Activated CD4-positive, alpha-beta T cell treated with anti-CD3 and anti-CD28 coated beads for 24 hours (primary cell): ENCODE measurements at places on chromosomes 16 and 17.
A peak's percentile ranks its signal among the peaks of the same experiment; 100 is the strongest.

DNA sequence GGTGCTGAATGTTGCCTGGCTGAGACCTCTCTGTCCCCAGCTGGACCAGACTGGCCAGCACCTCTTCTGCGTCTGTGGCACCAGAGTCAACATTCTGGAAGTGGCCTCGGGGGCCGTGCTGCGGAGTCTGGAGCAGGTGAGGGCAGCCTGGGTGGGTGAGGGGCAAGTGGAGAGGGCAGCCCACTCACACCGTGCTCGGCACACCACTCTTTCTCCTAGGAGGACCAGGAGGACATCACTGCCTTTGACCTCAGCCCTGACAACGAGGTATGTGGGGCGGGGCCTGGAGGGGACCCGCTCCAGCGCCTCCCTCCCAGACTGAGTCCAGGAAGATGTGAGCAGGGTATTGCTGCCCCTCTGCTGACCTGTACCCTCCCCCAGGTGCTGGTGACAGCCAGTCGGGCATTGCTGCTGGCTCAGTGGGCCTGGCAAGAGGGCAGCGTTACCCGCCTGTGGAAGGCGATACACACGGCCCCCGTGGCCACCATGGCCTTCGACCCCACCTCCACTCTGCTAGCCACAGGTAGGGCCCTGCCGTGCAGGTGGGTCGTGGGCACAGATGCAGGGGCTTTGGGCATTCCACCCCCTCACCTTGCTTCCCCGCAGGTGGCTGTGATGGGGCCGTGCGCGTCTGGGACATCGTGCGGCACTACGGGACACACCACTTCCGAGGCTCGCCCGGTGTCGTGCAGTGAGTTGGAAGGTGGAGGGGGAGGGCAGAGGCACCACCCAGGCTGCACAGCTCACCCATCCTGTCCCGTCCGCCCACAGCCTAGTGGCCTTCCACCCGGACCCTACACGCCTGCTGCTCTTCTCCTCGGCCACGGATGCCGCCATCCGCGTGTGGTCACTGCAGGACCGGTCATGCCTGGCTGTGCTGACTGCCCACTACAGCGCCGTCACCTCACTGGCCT is 2.6 kb downstream of the TBL3 start:
- no peak for DNase-seq

GRCh38 chr17:22266231-22266630 is 573.9 kb downstream of the KCNJ18 start:
- DNase-seq: no peak

DNA sequence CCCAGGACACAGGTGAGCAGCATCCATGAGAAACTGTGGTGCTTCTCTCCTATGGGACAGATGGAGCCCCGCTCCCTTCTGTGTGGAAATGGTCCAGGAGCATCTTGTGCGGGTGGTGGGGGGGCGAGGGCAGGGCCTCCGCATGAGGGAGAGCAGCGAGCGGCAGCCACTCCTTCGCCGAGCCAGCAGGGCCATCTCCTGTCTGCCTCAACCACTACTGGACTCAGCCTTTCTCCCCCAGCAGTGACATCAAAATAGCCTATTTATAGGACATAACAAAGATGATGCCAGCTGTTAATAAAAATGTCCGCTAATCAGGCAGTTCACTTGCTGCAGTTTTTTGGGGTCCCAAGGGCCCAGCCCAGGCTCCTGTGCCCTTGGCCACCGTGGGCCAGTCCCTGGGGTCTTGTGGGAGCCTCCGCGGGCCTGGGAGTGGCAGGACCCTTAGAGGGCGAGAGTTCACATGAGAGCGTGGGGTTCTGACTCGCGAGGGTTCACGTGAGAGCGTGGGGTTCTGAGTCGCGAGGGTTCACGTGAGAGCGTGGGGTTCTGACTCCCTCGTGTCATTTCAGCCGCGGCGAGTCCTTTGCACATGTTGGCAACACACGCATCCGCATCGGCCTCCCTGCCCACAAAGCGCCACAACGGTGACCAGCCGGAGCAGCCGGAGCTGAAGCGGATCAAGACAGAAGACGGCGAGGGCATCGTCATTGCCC is 47.4 kb downstream of the WDR45B start:
- no peak for DNase-seq

- DNase-seq: no peak
These were observed 53.3 kb downstream of the HIC1 start for GRCh38 chr17:2108170-2108569.

- no peak for DNase-seq
These were observed 502 bp downstream of the SMPD3 start for GRCh38 chr16:68447653-68448359.

DNA sequence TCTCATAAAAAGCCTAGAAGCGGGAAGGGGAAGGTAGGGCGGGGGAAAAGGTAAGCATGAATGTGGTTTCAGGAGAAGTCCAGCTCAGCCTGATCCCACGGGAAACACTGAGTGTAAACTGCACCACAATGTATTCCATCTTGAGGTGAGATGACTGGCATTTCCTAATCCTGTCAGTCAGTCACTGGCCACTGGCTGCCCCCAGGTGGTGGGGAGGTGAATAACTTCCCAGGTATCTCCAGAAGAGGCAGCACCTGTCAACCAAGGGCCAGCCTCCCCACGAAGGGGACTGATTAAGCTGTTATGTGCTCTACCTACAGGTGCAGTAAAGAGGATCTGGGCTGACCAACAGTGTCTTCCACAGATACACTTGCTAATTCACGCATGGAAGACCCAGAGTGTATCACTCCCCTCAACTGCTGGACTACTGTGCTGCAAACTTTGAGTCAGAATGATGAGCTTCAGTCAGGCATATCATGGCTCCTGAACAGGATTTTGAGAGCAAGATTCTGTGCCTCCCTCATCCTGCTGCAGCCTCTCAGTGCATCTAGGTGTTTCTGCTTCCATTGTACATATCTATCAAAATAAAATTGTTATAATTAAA is 108.5 kb upstream of the CCL2 start:
- peak; percentile 50 for DNase-seq

GRCh38 chr17:19301274-19301951 is 61.1 kb downstream of the B9D1 start:
- DNase-seq: no peak

DNA sequence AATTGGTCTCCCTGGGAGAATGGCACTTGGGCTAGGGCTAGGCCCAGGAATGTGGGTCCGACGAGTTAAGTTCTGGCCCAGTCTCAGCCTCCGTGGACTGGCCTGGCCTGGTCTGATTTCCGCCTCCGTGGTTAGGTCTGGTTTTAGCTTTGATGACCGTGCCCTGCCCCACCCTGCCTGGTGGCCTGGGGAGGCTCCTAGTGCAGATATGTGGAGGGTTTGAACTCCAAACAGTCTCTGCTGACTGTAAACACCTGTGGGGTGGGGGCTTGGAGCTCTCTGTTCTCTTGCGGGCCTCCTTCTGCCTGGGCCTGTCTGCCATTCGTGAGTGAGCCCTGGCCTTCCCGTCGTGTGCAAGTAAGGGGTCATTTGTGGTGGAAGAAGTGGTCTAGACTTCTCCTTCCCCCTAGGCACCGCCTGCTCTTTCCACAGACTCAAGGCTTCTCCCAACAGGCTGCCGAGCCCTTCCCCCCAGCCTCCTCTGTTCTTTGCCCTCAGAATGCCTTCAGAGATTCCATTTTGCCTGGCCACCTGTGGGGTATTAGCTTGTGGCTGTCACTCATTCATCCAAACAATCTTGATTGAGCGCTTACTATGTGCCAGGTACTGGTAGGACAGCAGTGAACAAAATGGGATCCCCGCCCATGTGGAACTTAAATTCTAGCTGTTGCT is 1.6 kb downstream of the ATP6V0C start:
- no peak for DNase-seq

- DNase-seq: no peak
These were observed 281.7 kb downstream of the GRIN2A start for GRCh38 chr16:9900576-9900975.

- DNase-seq: no peak
These were observed 29.2 kb upstream of the WFIKKN2 start for GRCh38 chr17:50806141-50806643.

DNA sequence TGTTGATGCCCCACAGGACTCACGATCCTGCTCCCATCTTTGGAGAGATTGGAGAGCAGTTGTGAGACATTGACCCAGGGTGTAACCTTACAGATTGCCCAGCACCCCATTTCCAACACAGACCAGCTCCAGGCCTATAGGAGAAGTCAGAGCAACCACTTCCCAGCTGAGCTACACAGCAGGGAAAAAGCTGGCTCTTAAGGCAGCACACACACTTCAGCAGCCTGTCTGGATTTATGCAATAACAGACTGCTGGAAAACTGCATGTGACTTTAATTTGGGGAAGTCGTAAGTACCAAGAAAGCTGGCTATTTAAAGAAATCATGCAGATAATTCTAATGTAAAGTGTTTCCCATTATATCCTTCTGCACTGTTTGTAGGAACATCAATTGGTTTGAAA is 30.8 kb downstream of the NOG start:
- DNase-seq: no peak

GRCh38 chr17:7213895-7214299 is 5.7 kb downstream of the DLG4 start:
- DNase-seq: no peak

DNA sequence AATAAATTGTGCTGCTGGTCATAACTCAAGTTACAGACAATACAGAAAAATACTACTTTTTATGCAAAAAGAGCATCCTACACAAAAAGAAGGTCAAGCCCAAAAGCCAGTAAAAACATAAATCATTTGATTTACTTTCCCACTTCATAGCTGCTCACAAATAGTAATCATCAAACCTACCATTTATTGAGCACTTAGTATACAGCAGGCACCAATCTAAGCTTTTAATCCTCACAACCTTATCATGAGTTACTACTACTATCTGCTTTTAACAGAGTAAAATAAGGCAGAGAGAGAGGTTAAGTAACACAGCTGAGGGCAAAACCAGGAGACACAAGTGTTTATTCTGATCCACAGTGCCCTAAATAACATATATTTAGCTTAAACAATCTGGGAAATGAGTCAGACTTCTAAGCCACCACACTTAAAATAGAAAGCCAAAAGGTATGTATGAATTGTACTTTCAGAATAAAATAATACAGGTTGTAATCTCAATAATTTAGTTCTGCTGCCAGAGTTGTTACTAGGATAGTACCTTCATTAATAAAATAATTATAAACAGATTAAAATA is 1.7 kb upstream of the AARS1 start:
- no peak for DNase-seq

DNA sequence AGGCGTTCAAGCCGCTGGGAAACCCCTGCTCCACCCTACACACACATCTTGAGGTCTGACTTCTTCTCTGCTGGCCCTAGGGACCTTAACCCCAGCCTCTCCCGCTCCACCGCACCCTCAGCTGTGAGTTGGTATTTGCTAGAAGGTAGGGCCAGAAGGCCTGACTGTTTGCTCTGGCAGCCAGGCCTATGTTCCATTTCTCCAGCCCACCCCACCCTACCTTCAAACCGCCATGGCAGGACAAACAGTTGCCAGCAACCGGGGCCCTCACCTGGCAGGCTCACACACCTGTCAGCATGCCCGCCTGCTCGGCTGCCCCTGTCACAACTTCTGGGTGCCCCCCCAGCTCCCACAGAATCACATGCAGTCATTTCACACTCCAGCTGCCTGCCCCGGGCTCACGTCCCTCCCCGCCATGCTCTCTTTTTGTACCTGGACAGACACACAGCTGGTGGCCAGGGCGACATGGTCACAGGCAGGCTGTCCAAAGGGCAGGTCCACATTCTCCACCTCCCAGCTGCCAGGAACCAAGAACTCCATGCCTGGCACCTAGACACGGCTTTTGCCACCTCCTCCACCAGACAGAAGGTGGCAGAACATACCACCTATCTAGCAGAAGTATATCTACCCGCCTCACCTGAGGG is 2.6 kb upstream of the ATP2A3 start:
- no peak for DNase-seq

GRCh38 chr16:71479420-71479819 is 9.7 kb downstream of the ZNF19 start:
- DNase-seq: no peak

GRCh38 chr17:73174126-73174525 is 9.3 kb downstream of the SSTR2 start:
- no peak for DNase-seq
